ENCODE measurements at places on chromosomes 6 and 20.
A peak's percentile ranks its signal among the peaks of the same experiment; 100 is the strongest.

DNA sequence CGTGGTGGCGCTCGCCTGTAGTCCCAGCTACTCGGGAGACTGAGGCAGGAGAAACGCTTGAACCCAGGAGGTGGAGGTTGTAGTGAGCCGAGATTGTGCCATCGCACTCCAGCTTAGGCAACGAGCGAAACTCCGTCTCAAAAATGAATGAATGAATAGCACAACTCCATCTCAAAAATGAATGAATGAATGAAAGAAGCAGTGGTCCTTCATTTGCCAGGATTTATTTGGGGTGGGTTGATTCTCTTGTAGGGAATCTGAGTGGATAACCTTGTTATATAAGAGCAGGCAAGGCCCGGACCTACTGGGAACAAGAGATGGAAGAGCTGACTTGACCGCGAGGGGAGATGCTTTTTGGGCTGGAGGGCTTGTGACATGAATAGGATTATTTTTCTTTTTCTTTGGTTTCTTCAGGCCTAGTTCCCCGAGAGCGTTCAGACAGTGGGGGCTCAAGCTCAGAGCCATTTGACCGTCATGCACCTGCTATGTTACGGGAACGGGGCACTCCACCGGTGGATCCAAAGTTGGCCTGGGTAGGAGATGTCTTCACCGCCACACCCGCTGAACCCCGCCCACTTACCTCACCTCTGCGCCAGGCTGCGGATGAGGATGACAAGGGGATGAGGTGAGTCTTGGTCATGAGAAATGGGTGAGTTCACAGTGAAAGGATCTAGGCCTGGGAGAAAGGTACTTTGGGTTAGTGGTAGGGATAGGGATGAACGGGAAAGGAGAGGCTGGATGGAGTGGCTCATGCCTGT is 9.8 kb downstream of the PRRC2A start:
- DNase-seq = no peak

DNA sequence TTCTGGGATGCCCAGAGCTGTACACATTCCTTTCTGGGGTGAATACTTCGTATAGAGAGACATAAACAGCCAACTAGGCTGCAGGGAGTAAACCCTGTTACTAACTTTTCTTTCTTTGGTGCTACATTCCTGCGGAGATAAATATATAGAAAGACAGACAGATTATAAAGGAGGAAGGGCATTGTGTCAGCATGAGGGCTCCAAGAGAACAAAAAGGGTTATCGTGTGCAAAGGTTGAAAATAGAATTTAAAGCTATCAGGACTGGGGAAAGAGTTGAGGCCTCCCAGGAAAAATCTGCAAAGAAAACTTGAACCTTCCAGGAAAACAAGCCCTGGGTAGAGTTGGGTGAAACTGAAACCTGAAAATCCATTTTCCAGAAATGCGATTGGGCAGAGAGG is 68.0 kb downstream of the TMEM170B start:
- no peak for DNase-seq

- no peak for DNase-seq
Observed at GRCh38 chr6:107582086-107582485, 92.2 kb downstream of the SOBP start.

GRCh38 chr6:157184202-157185015 is 138.9 kb downstream of the TMEM242 start:
- peak; percentile 55 for DNase-seq

- DNase-seq = no peak
Observed at GRCh38 chr6:143613749-143614148, 64.0 kb upstream of the PHACTR2 start.

- DNase-seq = no peak
Observed at GRCh38 chr20:42919316-42919715, 270.4 kb downstream of the PTPRT start.

- DNase-seq = no peak
Observed at GRCh38 chr20:17761604-17762003, 61.8 kb downstream of the BANF2 start.

DNA sequence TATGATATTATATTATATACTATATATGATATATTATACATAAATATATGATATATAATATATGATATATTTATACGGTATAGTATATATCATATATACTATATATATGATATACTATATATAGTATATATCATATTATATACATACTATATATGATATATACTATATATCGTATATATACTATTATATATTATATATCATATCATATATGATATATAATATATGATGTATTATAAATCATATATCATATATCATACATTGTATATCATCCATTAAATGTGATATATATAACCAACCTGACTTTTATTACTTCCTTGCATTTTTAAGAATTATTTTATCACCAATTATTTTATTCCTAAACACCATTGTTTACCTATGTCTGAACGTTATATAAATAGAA is 146.6 kb upstream of the PRSS16 start:
- no peak for DNase-seq

GRCh38 chr20:9078826-9079731 is 10.2 kb downstream of the PLCB4 start:
- no peak for DNase-seq

- no peak for DNase-seq
Observed at GRCh38 chr6:31978831-31979230, 3.0 kb upstream of the C4A start.

DNA sequence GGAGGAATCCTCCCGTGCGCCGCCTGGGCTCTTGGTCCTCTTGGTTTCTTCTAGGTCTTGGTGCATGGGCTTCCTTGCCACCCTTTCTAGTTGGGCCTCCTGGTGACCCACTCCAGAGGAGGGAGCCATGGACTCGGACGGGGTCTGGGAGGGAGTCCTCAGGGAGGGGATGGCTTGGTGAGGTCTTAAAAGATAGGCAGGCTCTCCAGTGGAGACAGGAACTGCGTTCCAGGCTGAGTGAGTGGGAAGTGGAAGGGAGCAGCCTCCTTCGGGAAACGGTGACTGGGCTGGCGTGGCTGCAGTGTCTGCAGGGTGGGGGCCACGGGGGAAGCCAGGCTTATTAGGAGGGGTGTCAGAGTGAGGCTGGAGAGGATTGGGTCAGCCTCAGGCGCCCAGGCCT is 152.8 kb downstream of the GRM4 start:
- no peak for DNase-seq

DNA sequence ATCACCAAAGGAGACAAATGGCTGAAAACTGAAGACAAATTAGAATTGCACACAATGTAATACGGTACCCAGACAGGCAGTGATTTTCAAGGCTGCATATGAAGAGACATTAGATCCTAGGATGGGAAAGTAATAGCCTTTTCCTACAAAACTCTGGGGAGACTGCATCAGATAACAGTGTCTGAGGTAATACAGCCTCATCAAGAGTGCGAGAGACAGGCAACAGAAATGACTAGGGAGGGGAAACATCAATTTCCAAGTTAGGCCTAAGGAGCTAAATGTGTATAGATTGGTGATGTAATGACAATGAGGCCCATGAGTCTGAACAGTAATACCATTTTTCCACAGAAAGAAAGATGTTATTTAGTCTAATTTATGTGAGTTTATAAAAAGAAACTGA is 200.3 kb downstream of the HTR1B start:
- no peak for DNase-seq

DNA sequence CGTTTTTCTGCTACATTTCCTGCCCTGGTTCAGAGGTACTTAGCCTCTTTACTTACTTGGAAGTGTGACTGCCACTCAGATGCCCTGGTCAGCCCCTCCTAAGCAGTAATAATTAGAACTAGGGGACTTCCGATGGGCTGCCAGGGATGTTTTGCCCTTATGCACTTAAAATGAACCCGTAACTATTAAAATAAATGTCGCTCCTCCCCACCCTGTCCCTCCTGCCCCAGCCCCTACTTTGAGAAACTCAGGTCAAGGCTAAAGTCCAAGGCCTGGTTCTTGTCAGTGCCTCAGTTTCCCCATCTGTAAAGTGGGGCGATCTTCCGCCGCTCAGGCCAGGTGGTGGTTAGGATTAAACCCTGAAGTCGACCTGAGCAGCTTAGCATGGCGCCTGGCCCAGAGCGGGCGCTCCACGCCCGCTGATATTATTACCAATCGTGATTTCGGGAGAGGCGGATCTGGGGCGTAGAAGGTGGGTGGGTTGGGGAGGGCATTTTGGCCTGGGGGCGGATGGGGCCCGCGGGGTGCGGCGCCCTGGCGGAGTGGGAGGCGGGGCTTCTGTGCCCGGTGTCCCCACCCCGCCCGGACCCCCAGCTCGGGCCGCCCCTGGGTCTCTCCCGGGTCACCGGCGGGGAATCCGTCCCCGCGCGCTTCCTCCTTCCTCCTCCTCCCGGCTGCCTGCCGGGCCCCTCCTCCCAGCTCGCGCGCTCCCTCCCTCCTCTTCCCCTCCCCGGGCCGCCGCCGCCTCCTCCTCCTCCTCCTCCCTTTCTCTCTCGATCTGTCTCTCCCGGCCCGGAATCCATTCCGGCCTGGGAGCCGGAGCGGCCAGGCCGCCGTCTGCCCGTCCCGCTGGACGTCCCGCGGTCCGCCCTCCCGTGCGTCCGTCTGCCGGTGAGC is at the start of gene SRC:
SRC (plus strand) TSS at position 802 of the 897 bp plus-strand sequence. CDS start 38,014 bp downstream, outside the sequence.
- no peak for DNase-seq

DNA sequence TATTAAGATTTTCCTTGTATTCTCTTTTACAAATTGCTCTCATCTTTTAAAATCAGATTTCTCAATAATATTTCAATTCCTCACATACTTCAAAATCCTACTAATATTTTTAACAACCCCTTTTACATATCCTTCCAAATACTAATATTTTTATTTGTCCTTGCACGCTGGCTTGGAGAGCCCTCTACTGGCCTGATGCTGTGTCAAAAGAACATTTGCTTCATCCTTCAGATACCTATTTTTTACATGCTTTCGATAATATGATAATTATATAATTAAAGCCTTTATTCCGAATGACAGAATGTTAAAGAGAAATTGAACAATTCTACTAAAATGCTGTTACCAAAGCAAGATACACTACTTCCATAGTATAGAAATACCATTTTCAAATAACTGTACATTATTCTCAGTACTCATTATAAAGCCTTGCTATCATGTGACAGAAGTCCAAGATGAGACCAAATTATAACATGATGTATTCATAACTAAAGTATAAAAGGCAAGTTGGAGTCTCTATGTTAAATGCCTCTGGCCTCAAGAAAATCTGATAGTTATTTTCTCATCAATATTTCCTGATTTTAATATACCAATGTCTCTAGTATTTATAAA is 39.0 kb upstream of the PLN start:
- no peak for DNase-seq
